WTC11 (cell line): ENCODE measurements at places on chromosomes 12 and 14. TPM values are rescaled to one million over a fixed set of nuclear protein-coding genes. Genes with fewer than 3 reads are reported as not detected.

The MMP14 gene
- total RNA-seq: 81.6 to 94.4 TPM (median 83.9 TPM) in 3 replicates

The SLC17A8 gene
- 0.05 to 0.26 TPM in 2 of 3 replicates, not detected in the other for total RNA-seq

The SINHCAF gene
- 407 to 438 TPM (median 424 TPM) in 3 replicates for total RNA-seq

DNA sequence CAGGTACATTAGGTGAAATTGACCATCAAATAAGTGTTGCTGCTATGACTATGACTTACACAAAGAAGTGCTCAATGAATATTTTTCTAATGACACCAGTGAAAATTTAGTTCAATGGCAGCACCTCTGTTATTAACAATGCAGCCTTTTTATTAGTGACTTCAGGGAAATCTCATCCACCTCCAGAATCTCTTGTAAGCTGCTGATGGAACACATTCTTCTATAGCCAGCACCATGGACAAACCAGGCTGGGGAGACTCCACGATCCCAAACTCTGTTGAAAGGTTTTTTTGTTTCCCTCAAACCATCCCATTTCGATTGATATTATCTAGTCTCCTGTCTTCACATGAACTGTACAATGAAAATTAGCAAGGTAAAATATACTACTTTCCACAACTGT lies 265.9 kb downstream of the ITPR2 start:
- no peak overlapping the region for H3K4me3 ChIP-seq
- H3K36me3 ChIP-seq: 0 out of 2 replicates have a peak, but pooled peaks cover 3% of the 10 kb centered on the region
- no peaks in the 10 kb centered on the region for H3K27me3 ChIP-seq
- H3K27ac ChIP-seq: 0 out of 2 replicates have a peak overlapping the region, but pooled peaks have one; percentile 33
- peaks cover 10% of the 10 kb centered on the region for H3K4me1 ChIP-seq

The KRT71 gene
- total RNA-seq: not detected in 3 replicates

The KRT3 gene
- not detected in 3 replicates for total RNA-seq

GRCh38 chr14:68282479-68283377 lies 463.1 kb downstream of the RAD51B start:
- no peak overlapping the region for H3K4me3 ChIP-seq
- peaks cover 24% of the 10 kb centered on the region for H3K4me1 ChIP-seq
- H3K27ac ChIP-seq: no peak overlapping the region
- DNase-seq: no peak
- H3K36me3 ChIP-seq: no peaks in the 10 kb centered on the region

The OR6C65 gene
- total RNA-seq: not detected in 3 replicates

The TSHR gene
- 0.16 TPM in 1 of 3 replicates, not detected in the others for total RNA-seq

GRCh38 chr12:105083551-105084105 lies 630 bp downstream of the ALDH1L2 start:
- DNase-seq: peak; percentile 32
- peaks cover 19% of the 10 kb centered on the region for H3K4me1 ChIP-seq
- H3K4me3 ChIP-seq: peak overlapping the region; percentile 88
- H3K36me3 ChIP-seq: no peaks in the 10 kb centered on the region
- peak overlapping the region; percentile 89 for H3K27ac ChIP-seq
- peaks cover 18% of the 10 kb centered on the region for H3K27me3 ChIP-seq

- DNase-seq: peak; percentile 89
- no peaks in the 10 kb centered on the region for H3K36me3 ChIP-seq
- no peak overlapping the region for H3K4me3 ChIP-seq
These were observed 148.1 kb upstream of the NRXN3 start for GRCh38 chr14:78022059-78022458.

DNA sequence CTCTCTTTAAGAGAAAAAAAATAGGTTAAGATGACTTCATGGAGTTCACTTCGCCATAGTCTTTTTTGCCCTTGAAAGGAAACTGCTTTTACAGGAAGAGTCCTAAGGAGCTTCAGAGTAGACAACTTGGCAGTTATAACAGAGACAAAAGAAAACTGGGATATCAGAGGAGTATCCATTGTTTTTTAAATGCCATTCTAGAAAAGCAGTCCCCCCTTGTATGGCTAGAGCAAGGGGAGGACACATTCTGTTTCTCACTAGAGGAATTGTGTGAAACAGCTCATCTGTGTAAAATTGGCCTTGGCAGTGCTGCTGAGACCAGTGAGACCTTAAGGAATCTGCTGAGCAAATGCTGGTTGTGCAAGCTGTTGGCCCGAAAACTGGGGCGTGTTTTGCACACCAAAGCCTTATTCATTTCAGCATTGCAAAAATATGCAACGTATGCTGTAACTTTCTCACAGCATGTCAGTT lies 128.0 kb downstream of the GPR135 start:
- no peak overlapping the region for H3K4me3 ChIP-seq
- H3K4me1 ChIP-seq: peaks cover 81% of the 10 kb centered on the region
- no peak for DNase-seq
- peaks cover 5% of the 10 kb centered on the region for H3K36me3 ChIP-seq

GRCh38 chr14:58243790-58244555 lies 670 bp upstream of the PSMA3 start:
- H3K27me3 ChIP-seq: no peaks in the 10 kb centered on the region
- H3K4me3 ChIP-seq: peak overlapping the region; percentile 92
- H3K36me3 ChIP-seq: peaks cover 11% of the 10 kb centered on the region
- peak overlapping the region; percentile 28 for H3K27ac ChIP-seq

DNA sequence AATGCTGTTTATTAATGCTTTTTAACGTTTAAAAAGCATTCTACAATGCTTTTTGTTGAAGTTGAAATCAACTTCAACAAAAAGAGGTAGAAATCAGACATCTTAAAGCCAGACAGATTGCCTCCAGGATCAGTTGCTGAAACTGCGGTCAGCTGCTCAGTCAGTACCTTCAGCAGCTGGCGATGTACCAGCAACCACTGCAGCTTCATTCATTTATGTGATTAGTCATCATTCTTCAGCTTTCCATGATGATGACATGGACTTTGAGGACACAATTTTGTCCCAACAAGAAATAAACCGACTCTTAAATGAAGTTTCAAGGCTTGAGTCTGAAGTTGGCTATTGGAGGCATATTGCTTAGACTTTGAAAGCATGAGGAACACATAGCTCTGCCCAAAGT lies 31.5 kb upstream of the NUAK1 start:
- H3K36me3 ChIP-seq: peaks cover 7% of the 10 kb centered on the region
- H3K4me3 ChIP-seq: no peak overlapping the region
- no peak for DNase-seq
- H3K27me3 ChIP-seq: no peaks in the 10 kb centered on the region; the same call in none of the 2 replicates

GRCh38 chr12:18898470-18898869 lies 160.6 kb downstream of the CAPZA3 start:
- no peaks in the 10 kb centered on the region for H3K27me3 ChIP-seq
- H3K4me3 ChIP-seq: no peak overlapping the region
- no peak for DNase-seq
- H3K4me1 ChIP-seq: peaks cover 31% of the 10 kb centered on the region

- H3K4me3 ChIP-seq: no peak overlapping the region
- DNase-seq: no peak
- H3K36me3 ChIP-seq: no peaks in the 10 kb centered on the region
- H3K4me1 ChIP-seq: peaks cover 11% of the 10 kb centered on the region
These were observed 7.0 kb downstream of the RNASE10 start for GRCh38 chr14:20512177-20512905.

- no peaks in the 10 kb centered on the region for H3K27me3 ChIP-seq
- no peak for DNase-seq
- H3K27ac ChIP-seq: no peak overlapping the region
- H3K4me1 ChIP-seq: no peaks in the 10 kb centered on the region
These were observed 312.8 kb upstream of the FKBP4 start for GRCh38 chr12:2481951-2482350.

GRCh38 chr12:73863546-73863945 lies 674.1 kb upstream of the ATXN7L3B start:
- H3K4me3 ChIP-seq: no peak overlapping the region
- DNase-seq: no peak
- H3K36me3 ChIP-seq: no peaks in the 10 kb centered on the region
- no peak overlapping the region for H3K27ac ChIP-seq

The KRT80 gene
- total RNA-seq: 0.09 to 0.11 TPM (median 0.11 TPM) in 3 replicates

GRCh38 chr14:69117020-69117767 lies 35.7 kb downstream of the DCAF5 start:
- no peak for DNase-seq
- no peak overlapping the region for H3K4me3 ChIP-seq
- H3K27me3 ChIP-seq: no peaks in the 10 kb centered on the region
- H3K4me1 ChIP-seq: no peaks in the 10 kb centered on the region

- H3K27me3 ChIP-seq: no peaks in the 10 kb centered on the region
- no peak for DNase-seq
- peaks cover 29% of the 10 kb centered on the region for H3K4me1 ChIP-seq
- no peak overlapping the region for H3K27ac ChIP-seq
- no peaks in the 10 kb centered on the region for H3K36me3 ChIP-seq
These were observed 106.1 kb downstream of the DPF3 start for GRCh38 chr14:72787841-72788240.

DNA sequence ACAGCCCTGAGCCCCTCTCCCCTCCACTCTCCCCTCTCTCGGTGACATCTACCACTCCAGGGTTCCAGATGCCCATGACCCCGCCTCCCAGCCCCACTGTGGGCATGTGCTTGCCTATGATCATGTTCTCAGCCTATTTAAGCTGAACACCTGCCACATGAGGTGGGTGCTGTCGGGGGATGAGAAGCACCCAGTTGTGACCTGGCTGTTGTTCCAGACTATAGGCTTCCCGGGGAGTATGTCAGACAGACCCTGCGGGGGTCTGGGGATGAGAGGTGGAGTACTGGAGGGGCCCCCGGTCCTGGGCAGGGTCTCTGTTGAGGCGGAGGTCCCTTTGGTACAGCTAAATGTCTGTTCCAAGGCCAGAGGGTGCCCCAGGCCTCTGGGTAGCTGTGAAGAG lies 6.0 kb downstream of the VSX2 start:
- no peak overlapping the region for H3K27ac ChIP-seq
- no peaks in the 10 kb centered on the region for H3K36me3 ChIP-seq
- no peak overlapping the region for H3K4me3 ChIP-seq
- H3K4me1 ChIP-seq: peaks cover 53% of the 10 kb centered on the region
- DNase-seq: no peak

DNA sequence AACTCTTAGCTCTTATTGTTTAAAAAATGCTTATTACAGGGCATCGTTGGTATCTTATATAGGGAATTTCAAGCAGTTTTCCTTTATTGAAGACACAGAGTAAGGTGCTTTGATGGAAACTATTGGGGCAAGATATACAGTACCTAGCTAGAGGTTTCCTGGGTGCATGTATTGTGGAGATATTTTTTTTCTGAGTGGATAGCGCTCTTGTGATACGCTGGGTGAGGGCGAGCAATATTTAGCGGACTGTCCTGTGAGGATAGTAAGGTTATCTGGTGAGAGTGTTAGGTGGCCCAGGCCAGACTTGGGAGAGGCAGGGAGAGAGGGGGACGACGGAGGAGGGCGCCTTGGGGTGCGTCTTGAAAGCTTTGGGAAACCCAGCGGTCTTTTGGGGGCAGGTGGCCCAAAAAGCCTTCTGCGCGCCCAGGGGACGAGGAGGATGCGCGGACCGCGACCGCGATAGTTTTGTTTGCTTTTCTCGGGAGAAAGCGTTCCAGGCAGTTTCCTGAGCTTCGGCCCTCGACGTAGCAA lies 596 bp upstream of the BICD1 start:
- DNase-seq: no peak
- H3K4me1 ChIP-seq: peaks cover 38% of the 10 kb centered on the region
- H3K27ac ChIP-seq: peak overlapping the region; percentile 93
- H3K36me3 ChIP-seq: no peaks in the 10 kb centered on the region

DNA sequence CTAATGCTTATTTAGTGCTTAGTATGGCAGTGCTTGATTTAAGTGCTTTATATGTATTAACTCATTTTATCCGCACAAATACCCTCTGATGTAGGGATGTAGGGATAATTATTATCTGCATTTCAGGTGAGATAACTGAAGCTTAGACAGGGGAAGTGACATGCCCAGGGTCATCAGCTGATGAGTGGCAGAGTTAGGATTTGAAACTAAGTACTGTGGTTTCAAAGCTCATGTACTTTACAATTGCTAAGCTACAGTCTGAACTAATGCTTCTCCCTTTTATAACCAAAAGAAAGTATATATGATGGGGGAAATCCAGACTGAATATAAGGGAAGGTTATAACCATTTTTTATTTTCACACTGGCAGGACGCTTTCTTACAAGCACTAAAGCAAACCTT lies 229.6 kb upstream of the NAV3 start:
- H3K36me3 ChIP-seq: no peaks in the 10 kb centered on the region
- H3K4me3 ChIP-seq: no peak overlapping the region
- H3K27ac ChIP-seq: no peak overlapping the region
- no peaks in the 10 kb centered on the region for H3K4me1 ChIP-seq
- DNase-seq: no peak
- H3K27me3 ChIP-seq: no peaks in the 10 kb centered on the region

The LRRIQ1 gene
- 0.46 to 1.3 TPM (median 0.82 TPM) in 3 replicates for total RNA-seq
